Activated CD4-positive, alpha-beta T cell treated with anti-CD3 and anti-CD28 coated beads for 48 hours (primary cell): ENCODE measurements at places on chromosomes 3 and 15.

DNA sequence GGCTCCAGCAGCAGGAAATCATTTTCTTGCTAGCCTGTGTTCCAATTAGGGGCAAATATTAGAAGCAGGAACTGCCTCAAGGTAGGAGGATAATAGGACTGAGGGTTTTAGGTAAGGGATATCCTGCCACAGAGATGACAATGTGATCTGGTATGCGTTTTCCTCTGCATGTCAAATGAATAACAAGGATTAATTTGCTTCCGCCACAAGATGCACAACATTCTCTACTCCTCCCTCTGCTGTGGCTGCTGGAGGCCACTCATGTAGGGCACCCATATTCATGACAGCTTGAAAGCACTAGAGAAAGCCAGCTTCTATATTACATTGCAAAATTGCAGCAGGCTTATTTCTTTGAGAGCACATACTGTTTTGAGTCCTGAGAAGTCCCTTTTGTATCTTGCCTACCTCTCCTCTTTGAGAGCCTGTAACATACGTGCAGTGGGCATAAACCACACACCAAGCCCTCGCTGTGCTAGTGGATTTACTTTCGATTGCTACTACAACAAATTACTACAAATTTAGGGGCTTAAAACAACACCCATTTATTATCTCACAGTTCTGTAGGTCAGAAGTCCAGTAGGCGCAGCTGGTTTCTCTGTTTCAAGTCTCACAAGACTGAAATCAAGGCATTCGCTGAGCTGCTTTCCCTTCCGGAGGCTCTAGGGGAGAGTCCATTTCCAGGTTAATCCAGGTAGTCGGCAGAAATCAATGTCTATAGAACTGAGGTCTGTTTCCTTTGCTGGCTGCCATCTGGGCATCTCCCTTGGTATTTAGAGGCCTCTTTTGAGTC is 5.9 kb upstream of the CD47 start:
- no peak for DNase-seq

DNA sequence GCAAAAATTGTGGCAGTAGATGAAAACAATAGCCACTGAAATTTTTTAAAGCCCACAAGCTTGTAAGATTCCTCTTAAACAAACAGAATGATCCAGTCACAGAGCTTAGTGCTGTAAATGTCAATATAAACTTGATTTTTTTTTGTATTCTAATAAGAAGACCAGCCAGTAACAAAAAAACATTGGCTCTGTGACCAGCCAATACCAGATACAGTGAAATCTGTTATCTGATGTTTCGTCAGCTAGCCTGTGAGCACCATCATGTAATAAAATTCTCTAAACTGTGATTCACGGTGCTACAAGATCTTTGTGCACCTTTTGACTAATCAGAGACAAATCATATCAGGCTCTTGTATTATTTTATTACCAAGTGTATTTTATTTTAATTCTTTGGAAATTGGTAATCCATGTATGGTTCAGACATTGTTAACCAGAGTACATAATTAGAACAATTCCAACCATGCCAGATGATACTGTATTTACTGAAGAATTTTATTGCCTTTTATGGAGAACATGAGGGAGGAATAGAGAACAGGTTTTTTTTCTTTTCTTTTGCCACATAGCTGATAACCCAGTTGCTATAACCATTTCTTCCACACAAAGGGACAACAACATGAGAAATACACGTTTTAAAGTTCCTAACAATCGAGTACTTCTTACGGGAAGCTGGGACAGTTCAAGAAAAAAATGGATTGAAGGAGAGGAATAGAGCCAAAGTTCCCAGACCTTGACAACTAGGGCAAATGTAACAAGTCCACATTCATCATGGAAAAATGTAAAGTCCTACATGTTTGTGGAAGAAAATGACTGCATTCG is 71.9 kb downstream of the FILIP1L start:
- no peak for DNase-seq

DNA sequence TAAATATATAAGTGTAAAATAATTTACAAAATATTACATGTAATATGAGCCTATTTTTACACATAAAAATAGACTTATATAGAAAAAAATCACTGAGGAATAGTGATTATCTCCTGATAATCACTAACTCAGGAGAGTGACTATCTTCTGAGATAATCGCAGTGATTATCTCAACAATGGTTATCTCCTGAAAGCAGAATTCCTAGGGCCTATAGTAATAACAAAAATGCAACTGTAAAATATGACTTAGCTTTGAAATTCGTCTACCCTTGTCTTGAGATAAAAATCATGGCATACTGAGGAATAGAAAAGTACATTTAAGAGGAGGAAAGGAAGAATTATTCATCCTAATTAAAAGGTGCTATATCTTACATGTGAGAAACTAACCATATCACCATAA is 117.0 kb upstream of the ASB14 start:
- no peak for DNase-seq

- DNase-seq: peak; percentile 29
These were observed 1.1 kb downstream of the SSR3 start for GRCh38 chr3:156553705-156554356.

- DNase-seq: no peak
These were observed 25.1 kb upstream of the RPL29 start for GRCh38 chr3:52020796-52021195.

GRCh38 chr15:66654739-66655375 is 47.2 kb upstream of the SMAD6 start:
- peak; percentile 33 for DNase-seq

DNA sequence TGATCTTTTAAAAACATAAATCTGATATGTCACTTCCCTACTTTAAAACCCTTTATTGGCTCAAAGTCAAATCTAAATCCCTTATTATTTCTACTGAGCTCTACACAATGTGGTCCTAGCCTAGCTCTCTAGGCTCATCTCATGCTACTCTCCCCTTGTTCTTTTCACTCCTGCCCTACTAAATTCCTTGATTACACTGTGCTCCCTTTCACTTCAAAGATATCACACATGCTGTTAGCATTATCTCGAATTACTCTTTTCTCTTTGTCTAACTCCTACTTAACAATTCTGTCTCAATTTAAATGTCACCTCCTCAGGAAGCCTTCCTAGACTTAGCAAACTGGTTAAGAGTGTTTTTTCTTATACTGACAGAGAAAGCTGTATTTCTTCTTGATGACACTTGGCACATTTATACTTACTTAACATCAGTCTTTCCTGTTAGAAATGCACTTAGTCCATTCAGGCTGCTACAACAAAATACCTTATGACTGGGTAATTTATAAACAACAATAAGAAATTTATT is 102.0 kb downstream of the SCAPER start:
- no peak for DNase-seq

GRCh38 chr15:93124126-93124525 is 35.1 kb upstream of the RGMA start:
- DNase-seq: no peak
